ENCODE measurements at places on chromosomes 12 and 14.

GRCh38 chr12:29706311-29706710 lies 77.4 kb downstream of the TMTC1 start:
- DNase-seq = no peak

GRCh38 chr12:32587581-32588495 lies 91.3 kb upstream of the DNM1L start:
- no peak for DNase-seq

DNA sequence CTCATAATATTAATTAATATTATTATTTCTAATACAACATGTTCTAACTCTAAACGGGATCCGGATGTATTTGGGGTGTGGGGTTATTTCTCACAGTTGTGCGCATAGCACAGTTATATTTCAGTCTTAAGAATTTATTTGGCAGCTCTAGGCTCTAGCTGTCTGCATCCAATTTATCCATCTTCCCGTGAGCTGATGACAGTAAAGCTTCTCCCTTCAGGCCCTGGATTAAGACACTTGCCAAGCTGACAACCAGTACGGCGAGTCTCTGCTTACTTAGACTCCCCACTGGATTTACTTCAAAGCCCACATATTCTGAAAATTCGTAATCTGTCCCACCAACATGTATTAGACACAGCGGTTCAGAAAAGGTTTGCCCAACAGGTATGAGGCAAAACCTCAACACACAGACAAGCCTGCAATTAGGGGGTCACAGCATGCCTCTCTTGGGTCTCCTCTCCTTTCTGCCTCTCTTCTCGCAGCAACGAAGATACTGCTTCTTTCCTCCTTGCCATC lies 232.9 kb upstream of the TMTC1 start:
- DNase-seq = no peak

DNA sequence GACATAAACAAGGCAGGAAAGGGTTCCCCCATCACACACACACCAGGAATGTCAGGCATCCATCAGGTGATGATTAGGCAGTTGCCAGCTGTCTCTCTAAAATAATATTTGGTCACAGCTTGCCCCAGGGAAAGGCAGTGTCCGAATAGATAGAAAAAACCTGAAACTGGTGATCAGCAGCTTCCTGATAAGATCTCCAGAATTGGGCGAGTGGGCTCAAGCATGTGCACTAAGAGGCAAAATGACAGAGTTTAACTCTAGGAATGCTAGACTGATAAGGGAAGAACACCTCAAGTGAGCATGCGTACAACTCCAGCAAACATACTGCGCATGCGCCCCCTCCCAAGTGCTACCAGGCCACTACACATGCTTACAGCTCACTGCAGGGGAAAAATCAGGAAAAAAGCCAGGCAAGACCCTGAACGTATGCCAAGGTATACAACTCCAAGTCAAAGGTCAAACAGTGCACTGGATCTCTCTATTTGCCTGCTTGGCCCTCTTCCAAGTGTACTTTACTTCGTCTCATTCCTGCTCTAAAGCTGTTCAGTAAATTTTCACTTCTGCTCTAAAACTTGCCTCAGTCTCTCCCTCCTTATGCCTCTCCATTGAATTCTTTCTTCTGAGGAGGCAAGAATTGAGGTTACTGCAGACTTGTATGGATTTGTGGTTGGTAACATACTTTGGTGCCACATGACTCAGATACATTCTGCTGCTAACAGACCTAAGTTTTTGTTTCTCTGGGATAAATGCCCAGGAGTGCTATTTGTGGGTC lies 73.5 kb upstream of the VASH1 start:
- DNase-seq = no peak

GRCh38 chr14:81533212-81533535 lies 479 bp downstream of the SEL1L start:
- no peak for DNase-seq

- no peak for DNase-seq
Measured at GRCh38 chr12:131725503-131725902, 14.6 kb downstream of the SFSWAP start.

- no peak for DNase-seq
Measured at GRCh38 chr14:106067935-106068334, 541.6 kb downstream of the TMEM121 start.

DNA sequence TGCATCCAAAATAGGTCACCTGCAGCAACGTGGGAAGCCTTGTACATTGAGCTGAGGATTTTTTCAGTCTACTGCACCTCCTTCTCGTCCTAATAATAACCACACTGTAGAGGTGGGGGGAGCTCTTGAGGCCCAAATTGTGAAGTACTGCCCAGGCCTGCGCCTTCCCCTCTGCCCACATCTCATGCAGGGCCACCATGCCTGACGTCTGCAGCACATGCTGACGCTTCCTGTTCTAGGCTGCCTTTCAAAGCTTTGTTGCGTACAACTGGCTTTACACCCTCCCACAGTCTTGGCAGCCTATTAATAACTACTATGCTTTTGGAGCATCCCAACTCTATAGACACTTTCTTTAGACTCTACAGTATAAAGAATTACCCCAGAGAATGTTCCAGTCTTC lies 26.5 kb upstream of the TTC7B start:
- DNase-seq = no peak

DNA sequence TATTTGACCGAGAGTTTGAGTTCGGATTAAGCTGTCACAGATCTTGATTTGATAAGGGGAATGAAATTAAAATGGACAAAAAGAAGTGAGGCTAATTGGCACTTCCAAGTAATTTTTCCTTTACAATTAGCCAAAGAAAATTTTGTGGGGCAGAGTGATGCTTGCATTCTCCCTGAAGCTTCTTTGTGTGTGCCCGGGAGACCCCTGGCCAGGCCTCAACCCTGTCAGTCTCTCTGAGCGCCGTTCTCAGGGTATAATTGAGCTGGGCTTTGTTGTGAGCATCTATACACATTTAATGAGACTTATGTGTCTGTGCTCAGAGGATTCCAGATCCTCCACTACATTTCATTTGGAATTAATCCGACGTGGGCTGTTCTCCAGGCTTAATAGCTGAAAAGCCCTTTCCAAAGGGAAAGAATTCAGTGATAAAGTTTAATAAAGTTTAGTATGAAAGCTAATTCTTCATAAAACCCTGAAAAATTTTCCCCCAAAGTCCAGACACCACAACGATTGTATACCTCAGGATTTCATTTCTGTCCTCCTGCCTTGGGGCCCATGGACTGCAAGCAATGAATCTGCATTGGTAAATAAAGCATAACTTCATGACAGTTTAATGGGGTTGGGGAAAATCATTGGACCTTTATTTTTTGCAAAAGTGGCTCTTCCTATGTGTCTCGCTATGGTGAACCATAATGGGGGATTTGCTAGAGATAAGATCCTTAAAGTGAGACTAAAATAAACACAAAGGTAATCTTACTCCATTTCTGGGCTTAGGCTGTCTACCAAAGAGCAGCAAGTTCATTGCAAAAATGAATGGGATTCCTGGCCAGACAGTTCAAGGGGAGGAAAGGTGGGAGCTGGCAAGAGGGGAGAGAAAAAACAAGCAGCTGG lies 292.6 kb downstream of the C12orf75 start:
- no peak for DNase-seq

DNA sequence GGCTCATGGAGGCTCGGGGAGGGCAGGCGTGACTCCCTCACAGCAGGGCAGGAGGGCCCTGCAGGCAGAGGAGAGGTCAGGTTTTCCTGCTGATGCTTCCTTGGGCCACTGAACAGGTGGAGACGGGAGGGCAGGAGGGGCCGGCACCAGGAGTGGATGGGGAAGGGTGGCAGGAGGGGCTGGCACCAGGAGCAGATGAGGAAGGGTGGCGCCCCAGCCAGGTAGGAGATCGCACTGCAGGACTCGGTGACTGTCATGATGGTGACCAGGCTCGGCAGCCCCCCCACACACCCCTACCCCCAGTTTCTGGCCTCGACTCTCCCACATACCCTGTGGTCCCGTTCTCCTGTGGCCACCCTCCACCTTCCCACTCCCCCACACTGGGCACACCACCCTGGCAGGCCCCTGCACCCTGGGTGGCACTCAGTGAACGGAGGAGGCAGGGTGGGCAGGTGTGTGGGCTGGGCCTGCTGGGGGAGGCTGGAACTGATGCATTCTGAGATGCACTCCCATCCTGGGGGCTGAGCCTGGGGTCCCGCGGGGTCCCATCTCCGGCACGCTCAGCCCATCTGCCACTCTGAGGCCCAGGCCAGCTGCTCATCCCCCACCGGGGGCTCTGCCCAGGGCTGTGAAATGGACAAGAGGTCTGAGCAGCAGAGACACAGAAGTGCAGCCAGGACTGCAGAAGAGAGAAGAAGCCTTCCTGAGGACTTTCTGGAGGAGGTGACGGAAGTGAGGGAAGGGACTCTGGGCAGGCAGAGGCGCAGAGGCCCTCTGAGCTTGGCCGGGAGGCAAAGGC lies 2.8 kb downstream of the NUDT14 start:
- no peak for DNase-seq

DNA sequence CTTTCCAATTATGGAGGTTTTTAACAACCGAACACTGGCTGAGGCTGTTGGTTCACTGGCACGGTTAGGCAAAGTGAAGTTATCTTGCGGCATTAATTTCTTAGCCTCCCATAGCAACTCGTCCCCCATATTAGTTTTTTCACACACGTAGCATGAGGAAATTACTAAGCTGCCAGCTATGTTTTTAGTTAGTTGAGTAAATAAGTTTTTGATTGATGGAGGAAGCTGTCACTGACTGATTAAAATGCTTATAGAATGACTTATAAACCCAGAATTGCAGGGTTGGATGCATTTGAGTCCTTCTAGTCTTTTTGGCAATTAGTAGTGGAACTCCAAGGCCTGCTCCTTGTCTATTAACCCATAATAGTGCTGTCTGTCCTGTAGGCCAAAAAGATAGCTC lies 97.1 kb downstream of the ALG10 start:
- no peak for DNase-seq

DNA sequence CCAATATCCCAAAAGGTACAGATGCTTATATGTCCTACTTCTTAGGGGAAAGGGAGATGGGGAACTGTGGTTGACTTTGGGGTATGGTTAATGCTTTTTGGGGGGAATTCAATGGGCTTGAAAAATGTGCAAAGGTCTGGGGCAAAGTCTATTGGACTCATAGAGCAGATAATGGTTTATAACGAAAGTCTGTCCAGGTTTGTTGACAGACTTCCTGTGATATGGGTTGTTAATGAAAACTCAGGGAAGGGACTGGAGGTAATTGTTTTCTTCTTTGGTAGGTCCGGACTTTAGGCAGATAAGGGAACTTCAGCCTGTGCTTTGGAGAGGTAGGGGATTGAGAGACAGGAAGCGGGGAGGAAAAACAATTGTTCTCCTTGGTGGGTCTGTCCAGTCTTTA lies 46.2 kb upstream of the LTA4H start:
- no peak for DNase-seq

GRCh38 chr12:113200021-113200797 lies 14.7 kb downstream of the RITA1 start:
- DNase-seq = no peak

GRCh38 chr14:90648421-90648820 lies 167.8 kb downstream of the TTC7B start:
- no peak for DNase-seq

DNA sequence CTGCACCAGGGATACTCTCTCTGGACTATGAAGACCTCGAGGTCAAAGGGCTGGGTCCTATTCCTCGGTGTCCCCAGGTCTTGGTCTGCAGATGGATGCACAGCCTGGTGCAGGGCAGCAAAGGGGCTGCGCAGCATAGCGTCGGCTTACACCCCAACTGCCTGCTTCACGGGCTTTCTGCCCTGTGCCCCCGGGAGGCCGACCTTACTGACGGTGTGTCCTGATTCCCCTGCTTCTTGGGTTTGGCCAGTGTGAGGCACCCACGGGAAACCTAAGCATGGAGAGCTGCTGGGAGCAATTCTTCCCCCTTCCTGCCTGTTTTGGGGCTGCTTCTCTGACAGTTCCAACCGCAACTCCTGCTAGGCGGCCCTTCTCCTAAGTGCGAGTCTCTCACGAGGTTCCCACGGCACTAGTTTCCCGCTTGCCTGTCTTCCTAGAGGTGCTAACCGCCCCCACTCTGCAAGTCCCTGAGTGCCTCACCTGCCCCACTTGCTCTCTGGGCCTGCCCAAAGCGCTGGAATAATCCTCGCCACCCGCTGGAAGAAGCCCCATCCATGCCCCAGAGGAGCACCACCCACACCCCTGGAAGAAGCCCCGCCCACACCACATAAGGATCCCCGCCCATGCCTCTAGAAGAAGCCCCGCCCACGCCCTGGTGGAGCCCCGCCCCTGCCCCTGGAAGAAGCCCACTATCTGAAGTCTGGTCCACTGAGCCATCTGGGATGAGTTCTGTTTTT lies 54.0 kb downstream of the PRIMA1 start:
- DNase-seq = no peak

DNA sequence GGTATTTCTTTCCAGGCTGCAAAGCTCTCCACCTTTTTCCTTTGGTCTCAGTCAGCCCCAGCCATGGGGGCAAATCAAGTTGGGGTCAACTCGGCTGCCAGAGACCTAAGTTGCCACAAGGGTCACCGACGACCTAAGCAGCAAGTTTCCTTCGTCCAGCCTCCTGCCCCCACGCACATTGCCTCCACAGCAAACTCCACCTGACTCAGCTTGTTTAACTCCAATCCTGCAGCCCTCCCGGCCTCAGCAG lies 767 bp upstream of the KCNMB4 start:
- no peak for DNase-seq

- no peak for DNase-seq
Measured at GRCh38 chr12:129446696-129447095, 457.1 kb downstream of the TMEM132D start.

DNA sequence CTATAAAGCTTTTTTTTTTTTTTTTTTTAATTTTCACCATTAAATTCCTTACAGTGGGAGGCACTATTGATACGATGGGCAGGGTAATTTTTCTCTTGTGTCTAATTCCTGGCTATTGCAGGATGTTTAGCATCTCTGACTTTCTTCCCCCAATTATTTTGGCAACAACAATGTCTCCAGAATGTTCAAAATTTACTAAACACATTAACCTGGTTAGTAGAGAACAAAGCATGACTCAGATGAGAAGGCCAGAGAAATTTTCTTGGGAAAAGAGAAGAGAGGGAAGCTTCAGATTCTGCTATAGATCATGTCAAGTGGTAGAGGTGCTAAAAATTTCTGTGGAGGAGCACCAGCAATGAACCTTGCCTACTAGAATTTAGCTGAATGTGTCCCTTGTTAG lies 171.5 kb upstream of the PRICKLE1 start:
- no peak for DNase-seq

GRCh38 chr12:57729321-57729844 lies 9.2 kb downstream of the AGAP2 start:
- DNase-seq = no peak

All from stimulated activated CD8-positive, alpha-beta memory T cell treated with anti-CD3 and anti-CD28 coated beads, Interleukin-12 subunit alpha, Interleukin-12 subunit beta, amount 100 ng/mL, for 4 hours (primary cell).